ENCODE measurements at places on chromosomes 7 and 10.

GRCh38 chr10:25036381-25036780 is 20.0 kb downstream of the THNSL1 start:
- DNase-seq = no peak

- DNase-seq = no peak
These were observed 62.7 kb upstream of the DDC start for GRCh38 chr7:50627824-50628361.

- no peak for DNase-seq
These were observed 26.2 kb upstream of the LMBR1 start for GRCh38 chr7:156919132-156919713.

DNA sequence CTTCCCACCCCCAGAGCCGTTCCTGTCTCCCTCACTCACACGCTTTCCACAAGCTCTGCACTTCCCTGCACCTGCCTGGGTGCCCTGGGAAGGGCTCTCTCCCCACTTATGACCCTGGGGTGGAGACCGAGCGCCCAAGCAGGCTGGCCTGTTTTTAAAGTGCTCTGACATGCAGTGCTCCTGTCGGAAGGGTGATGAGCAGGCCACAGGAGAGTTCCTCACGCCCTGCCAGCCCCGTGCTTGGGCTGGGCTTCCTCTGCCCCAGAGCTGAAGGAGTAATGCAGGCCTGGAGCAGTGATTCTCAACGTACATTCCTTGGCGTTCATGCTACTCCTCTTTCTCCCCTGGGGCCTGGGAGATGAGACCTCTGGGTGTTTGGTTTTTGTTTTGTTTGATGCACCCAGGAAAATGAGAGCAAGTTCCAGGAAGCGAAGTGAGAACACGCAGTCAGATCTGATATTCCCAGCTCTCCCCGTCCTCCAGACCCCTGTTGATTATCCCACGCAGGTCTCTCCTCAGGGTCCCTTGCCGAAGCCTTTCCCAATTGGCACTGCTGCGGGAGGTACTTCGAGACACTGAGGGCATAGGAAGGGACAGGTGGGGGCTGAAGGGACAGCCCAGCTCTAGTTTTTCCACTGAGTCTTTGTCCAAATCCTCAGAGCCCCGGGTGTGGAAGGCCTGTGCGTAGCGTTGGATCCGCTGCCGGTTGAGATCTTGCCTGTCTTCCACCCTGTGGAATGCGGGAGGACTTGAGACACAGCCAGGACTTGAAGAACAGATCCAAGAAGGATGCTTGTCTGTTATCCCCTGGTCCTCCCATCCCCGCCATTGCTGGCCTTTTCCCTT is 14.1 kb downstream of the TRPV6 start:
- DNase-seq = no peak

DNA sequence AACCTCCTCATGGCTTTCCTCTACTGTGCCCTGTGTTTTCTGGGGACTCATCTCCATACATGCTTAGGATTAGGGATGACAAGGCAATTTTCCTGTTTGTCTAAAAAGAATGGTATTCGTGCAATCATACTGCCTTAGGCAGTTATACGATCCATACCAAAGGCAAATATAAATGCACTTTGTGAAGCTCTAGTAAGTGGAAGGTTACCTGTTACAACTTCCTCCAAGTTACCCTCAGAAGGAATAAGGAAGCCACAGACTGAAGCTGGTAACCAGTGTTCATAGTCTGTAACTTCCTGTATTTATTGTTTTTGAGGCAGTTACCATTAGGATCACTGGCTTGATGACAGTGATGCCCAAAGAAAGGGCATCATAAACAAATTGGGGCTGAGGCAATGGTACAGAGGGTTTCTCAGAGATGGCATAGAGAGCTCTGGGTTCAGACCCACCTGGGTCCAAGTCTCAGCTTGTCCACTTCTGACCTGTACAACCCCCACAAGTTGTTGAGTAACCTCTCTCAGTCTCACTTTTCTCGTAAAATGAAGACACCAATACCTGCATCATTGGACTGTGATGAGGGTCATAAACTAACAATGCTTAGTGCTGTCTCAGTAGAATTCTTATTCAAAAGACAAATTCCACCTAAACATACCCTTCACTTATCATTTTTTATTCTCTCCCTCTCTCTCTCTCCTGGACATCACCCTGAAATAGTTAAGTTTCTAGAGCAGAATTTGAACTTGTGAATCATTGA is 138.2 kb downstream of the ELMO1 start:
- DNase-seq = no peak

DNA sequence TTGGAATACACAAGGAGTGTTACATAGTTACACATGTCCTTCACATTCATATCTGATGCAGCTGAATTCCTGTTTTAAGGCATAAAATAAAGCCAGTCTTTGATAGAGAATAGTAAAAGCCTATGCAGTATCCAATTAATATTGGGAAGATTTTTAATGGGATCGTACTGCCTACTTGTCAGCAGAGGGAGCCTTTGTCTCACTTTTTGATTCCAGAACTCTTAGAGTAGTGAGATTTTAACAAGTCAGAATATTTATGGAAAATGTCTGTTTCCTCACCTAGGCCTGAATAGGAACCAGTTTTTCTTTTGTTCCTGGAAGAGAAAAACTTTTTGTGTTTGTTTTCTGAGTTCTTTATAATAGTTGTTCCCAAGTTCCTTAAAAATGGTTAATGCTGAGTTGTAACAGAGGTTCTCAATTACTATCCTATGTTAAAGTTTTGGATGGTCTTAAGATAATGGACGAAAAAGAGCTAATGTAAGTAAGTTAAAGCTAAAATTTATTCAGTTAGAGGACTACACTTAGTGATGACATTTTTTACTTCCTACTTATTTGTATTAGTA is 114.0 kb downstream of the BBS9 start:
- DNase-seq = no peak

- no peak for DNase-seq
These were observed 8.5 kb upstream of the UNCX start for GRCh38 chr7:1224086-1224716.

GRCh38 chr7:87116315-87116714 is 35.9 kb upstream of the DMTF1 start:
- no peak for DNase-seq

DNA sequence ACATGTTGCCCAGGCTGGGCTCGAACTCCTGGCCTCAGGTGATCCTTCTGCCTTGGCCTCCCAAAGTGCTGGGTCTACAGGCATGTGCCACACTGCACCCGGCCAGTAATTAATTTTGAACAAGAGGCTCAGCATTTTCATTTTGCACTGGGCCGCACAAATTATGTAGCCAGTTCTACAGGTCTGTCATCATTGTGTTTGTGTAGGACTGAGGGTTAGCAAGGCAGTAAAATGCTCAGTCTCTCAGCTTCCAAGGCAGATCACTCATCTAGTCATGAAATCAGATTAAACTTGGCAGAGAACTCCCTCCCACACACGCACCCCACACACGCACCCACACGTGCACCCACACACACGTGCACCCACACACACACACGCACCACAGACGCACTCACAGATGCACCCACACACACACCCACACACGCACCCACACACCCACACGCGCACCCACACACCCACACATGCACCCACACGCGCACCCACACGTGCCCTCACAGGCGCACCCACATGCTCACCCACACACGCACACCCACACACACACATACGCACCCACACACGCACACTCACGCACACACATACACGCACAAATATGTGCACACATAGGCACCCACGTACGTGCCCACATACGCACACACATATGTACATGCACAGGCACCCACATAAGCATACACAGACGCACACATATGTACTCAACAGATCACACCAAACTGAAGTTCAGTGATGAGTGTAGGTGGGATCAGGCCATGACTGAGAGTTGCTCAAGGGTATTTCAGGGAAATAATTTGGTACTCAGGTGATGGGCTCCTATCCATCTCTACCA is 27.8 kb upstream of the PROSER2 start:
- no peak for DNase-seq

- no peak for DNase-seq
These were observed 26.5 kb upstream of the SMIM30 start for GRCh38 chr7:113144817-113145216.

DNA sequence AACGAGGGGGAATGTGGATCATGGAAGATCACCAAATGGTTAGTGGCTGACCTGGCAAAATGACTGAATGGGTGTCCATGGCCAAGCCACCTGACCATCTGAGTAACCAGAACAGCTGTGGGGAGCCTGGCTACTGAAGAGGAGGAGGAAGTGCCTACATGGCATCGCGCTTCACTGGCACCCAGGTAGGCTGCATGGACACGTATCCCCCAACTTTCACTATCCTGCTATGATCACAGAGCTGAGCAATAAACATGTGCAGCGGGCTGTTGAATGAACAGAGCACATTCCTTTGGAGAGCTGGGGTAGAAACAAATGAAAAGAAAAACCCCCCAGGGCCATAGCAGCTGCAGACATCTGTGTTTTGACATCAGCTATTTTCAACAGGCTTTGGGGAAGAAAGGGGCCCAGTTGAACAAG is 6.5 kb downstream of the AKR1B1 start:
- no peak for DNase-seq

- no peak for DNase-seq
These were observed 803.2 kb downstream of the PHTF2 start for GRCh38 chr7:78601728-78602127.

- no peak for DNase-seq
These were observed 186.8 kb downstream of the CTTNBP2 start for GRCh38 chr7:117686311-117686935.

GRCh38 chr10:129028451-129028850 is 438.6 kb upstream of the MGMT start:
- DNase-seq = no peak

- no peak for DNase-seq
These were observed 144.0 kb downstream of the EVX1 start for GRCh38 chr7:27386581-27386980.

- DNase-seq = no peak
These were observed 15.4 kb downstream of the NAMPT start for GRCh38 chr7:106269254-106269961.

- no peak for DNase-seq
These were observed 58.9 kb downstream of the FRMPD2 start for GRCh38 chr10:48215486-48216203.

DNA sequence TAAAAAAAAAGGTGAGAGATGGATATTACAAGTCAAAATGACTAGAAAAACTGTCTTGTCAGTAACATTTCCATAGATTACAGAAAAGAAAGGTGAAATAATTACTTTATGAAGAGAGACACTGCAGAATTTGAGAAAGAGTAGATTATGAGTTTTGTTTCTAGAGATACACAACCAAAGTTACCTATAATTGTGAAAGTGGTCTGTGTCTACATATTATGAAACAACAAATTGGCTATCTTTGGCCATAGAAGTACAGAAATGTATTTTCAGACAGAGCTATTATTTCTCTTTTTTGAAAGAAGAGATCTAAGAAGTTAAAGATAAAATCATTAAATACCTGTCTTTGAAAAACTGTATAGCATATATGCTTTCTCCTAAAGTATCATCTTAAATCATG is 30.1 kb downstream of the KCND2 start:
- no peak for DNase-seq

DNA sequence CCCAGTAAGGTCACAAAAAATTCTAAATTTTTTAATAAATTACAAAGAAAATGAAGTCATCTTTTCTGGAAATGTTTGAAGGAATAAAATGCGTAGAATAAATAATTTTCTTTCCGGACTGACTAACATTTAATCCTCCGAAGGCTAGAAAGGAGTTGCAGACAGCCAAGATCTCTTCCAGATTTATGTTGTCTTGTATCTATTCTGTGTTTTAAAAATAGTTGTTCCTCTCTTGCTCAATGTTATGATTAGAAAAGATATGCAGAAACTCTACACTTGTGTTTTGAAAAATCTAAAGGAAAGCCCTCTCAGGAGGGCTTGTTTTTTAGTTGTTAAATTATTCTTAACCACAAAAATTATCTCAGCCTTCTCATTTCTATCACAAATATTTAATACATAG is 70.7 kb downstream of the MACC1 start:
- no peak for DNase-seq

DNA sequence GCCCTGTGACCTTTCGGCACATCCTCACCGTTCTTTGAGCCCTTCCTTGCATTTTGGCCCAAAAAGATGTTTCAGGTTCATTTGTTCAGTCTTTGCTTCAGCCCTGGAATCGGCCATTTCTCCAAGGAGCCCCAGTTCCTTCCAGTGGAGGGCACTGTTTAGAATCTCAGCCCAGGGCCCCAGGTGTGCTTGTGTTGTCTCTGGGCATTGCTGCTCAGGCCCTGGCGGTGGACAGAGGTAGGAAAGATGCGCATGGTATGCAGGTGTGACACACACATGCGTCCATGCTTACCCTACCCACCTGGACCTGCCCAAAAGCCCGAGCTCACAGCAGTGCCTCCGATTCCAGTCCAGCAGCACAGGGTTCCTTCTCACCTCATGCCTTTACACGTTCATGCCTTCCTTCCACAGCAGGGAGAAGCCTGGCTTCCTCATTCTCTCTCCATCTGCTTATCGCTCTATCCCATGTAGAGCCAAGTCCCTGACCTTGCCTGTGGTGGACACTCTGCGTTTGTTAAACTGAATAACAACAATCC is 70.6 kb downstream of the LHPP start:
- DNase-seq = no peak

- DNase-seq = no peak
These were observed 110.3 kb downstream of the C1GALT1 start for GRCh38 chr7:7292608-7293007.

DNA sequence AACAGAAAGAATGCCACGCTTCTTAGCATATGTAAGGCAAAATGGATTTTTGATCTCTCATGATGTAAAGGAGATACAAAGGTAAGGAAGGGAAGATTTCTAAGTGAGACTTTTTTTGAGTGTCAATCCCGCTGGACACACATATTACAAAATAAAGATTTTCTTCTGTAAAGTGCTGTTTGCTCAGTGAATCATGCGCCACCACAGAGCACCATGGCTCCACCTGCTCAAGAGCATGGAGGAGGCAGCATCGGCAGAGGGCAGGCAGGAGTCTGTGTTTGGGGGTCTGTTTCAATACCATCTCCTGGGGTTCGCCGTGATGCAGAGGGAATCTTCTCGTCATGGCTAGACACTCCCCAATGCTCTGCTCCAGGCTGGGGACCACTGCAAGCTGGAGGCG is 83.5 kb downstream of the ALOX5 start:
- DNase-seq = no peak

GRCh38 chr10:6877336-6877721 is 297.3 kb upstream of the PRKCQ start:
- no peak for DNase-seq

- DNase-seq = no peak
These were observed 6.4 kb upstream of the ORAI2 start for GRCh38 chr7:102427019-102427405.

- no peak for DNase-seq
These were observed 46.4 kb downstream of the KMT2E start for GRCh38 chr7:105060437-105060836.

DNA sequence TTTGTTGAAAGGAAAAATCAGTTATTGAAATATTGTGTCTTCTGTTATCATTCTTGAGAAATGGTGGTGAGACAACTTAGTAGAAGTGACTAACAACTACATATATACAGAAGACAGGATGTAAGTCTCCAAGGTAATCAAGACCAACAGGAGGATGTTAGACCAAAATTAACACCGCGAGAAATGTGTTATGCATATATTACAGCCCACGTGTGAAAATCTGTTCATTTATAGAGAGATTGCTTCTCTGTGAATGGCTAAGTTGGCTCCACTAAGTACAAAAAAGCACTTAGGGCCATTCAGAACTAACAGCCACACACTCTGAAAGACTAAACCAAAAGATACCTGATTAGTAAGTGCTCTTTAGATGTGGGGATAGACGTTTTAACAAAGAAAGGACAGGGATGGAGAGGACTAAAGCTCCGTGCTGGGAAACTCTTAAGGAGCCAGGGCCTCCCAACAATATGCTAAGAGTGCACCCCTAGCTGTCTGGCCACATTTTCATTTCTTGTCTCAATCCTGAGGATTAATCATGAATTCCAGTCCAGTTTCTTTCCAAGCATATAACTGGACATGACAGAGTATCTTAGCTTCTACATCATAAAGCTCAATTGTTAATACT is 26.5 kb downstream of the HDAC9 start:
- no peak for DNase-seq
